C1 segment of cervical spinal cord (tissue), 14 donors: ENCODE measurements at places on chromosomes 2 and 18.

GRCh38 chr2:66733364-66733999 lies 298.6 kb downstream of the MEIS1 start:
- DNase-seq = no peak

GRCh38 chr18:59820663-59821062 lies 79.1 kb upstream of the PMAIP1 start:
- DNase-seq = no peak

DNA sequence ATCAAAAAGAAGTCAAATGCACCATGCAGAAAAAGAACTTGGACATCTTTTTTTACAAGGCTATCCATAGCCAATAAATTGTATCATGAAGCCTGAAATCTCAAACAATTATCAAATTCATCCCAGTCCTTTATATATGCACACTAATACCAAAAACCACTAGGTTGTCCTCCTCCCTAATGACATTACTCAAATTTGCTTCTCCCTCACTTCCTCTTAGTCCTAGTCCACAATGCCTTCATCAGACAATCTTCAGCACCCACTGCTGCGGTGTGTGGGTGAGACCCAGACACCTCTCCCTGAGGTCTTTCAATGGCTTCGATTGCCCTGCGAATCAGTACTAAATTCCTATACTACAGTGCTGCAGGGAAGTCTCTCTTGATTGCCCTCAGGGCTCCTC lies 58.1 kb downstream of the CLASP1 start:
- DNase-seq = no peak

DNA sequence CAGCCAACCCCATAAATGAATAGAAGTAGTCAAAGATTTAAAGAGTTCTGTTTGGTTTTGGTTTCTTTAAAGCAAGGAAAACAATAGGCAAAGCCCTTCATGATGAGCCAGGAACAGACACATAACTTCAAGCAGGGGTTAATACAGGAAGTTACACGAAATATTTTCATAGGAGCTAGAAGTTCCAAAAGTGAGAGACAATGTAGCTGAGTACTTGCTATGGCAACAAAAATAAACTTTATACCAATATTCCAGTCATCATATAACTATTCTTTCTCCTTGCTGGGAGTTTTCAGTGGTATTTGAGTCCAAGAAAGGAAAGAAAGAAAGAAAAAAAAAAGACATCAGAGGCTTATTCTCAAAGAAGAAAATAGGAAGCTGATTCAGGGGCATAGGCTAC lies 56.2 kb downstream of the COBLL1 start:
- DNase-seq = no peak

DNA sequence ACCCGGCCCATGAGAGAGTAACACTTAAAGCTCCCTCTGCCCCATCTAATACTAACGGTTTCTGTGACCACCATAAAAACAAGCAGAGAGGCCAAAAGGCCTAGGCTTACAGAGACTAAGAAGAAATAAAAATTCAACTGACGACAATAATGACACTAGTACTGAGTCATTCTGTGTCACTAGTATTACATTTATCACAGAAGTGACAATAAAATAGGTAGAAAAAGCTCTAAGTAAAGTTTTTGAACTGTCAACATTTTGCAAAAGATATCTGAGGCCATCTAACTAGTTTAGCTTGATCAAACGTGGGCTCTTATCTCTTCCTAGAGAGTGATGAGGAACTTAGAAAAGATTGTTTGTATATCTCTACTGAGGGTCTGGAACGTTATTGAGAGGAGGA lies 35.6 kb downstream of the AP1S3 start:
- no peak for DNase-seq

- DNase-seq = no peak
Measured at GRCh38 chr2:43524177-43524965, 71.5 kb downstream of the THADA start.

- DNase-seq = no peak
Measured at GRCh38 chr18:79512461-79513380, 117.0 kb downstream of the NFATC1 start.

DNA sequence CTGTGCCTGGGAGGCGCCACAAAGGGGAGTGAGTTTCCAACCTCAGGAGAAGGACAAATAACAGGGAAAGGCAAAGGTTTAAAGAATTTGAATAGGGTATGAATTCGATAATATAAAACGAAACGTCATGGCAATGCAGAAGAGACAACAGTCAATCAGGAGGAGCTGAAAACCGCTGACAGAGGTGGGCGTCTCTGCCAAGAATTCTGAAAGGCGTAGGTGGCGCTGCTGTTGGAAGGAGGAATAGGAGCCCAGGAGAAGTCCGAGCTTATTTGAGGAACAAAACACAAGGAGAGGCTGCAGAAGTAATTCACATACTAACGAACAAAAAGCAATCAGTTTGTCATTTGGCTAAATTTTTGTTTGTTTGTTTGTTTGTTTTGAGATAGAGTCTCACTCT lies 485.8 kb upstream of the POU3F3 start:
- no peak for DNase-seq

DNA sequence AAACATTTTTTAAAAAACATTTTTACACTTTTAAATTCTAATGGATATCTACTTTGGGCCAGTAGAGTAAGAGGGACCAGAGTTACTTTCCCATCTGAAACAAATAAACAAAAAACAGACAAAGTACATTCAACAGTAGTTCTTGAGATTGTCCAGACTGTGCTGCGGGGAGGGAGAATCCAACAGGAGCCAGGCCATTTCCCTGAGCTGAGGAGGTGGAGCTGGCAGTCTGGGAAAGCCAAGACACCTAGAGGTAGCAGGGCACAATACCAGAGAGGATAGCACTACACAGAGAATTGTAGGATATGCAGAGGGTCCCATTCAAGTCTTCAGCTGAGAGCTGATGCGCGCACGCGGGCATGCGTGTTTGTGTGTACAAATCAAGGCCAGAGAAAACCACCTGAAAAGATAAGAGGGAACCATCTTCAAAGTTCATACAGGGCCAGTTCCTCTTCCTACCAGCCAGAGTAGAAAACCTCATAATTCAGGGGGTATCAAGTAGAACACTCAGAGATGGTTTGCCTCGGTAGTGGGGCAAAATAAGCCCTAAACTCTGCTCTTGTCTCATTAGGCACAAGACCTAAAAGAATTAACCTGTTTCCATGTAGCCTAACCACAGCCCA lies 44.0 kb downstream of the PTRHD1 start:
- no peak for DNase-seq

- no peak for DNase-seq
Measured at GRCh38 chr2:199443589-199444130, 14.1 kb downstream of the SATB2 start.
